ENCODE measurements at places on chromosomes 4 and X. TPM values are rescaled to one million over a fixed set of nuclear protein-coding genes. Genes with fewer than 3 reads are reported as not detected.

GUCY1A1 gene
- 2.9 TPM for polyA plus RNA-seq

SH3D19 gene
- polyA plus RNA-seq = 8.4 TPM

GASK1B gene
- 3.5 TPM for polyA plus RNA-seq

CTAG1A gene
- polyA plus RNA-seq = 0.07 TPM

DSPP gene
- polyA plus RNA-seq = 0.05 TPM

DCAF4L1 gene
- 0.32 TPM for polyA plus RNA-seq

THAP9 gene
- 6.0 TPM for polyA plus RNA-seq

DCUN1D4 gene
- 24.1 TPM for polyA plus RNA-seq

RNF175 gene
- 0.14 TPM for polyA plus RNA-seq

CC2D2A gene
- 3.5 TPM for polyA plus RNA-seq

NEIL3 gene
- 3.6 TPM for polyA plus RNA-seq

ATOH1 gene
- polyA plus RNA-seq = 0.32 TPM

PCDH11X gene
- 0.02 TPM for polyA plus RNA-seq

ZFP42 gene
- 0.02 TPM for polyA plus RNA-seq

MAGEA12 gene
- 0.05 TPM for polyA plus RNA-seq

UGT2B11 gene
- 0.07 TPM for polyA plus RNA-seq

C4orf36 gene
- polyA plus RNA-seq = 0.82 TPM

MAGEA11 gene
- 0.50 TPM for polyA plus RNA-seq

ADAM29 gene
- polyA plus RNA-seq = 0.05 TPM

UGT8 gene
- polyA plus RNA-seq = 0.30 TPM

RNF212 gene
- 11.2 TPM for polyA plus RNA-seq

NLGN3 gene
- 1.5 TPM for polyA plus RNA-seq

KLB gene
- polyA plus RNA-seq = 0.14 TPM

COL25A1 gene
- polyA plus RNA-seq = 0.75 TPM

SLC10A4 gene
- polyA plus RNA-seq = 0.39 TPM

ASB12 gene
- polyA plus RNA-seq = 0.18 TPM

All from thymus (tissue), 14 donors.